ENCODE measurements at places on chromosomes 3 and 15. TPM values are rescaled to one million over a fixed set of nuclear protein-coding genes. Genes with fewer than 3 reads are reported as not detected.

GRCh38 chr3:172707967-172708366, 2.9 kb downstream of the NCEH1 start:
- H3K4me1 ChIP-seq: no peaks in the 10 kb centered on the region
- DNase-seq: no peak
- no peak overlapping the region for H3K4me3 ChIP-seq
- H3K27me3 ChIP-seq: no peaks in the 10 kb centered on the region

GRCh38 chr3:94117729-94118128, 54.9 kb downstream of the NSUN3 start:
- no peak overlapping the region for H3K4me3 ChIP-seq
- H3K4me1 ChIP-seq: no peaks in the 10 kb centered on the region
- H3K27ac ChIP-seq: no peak overlapping the region

DNA sequence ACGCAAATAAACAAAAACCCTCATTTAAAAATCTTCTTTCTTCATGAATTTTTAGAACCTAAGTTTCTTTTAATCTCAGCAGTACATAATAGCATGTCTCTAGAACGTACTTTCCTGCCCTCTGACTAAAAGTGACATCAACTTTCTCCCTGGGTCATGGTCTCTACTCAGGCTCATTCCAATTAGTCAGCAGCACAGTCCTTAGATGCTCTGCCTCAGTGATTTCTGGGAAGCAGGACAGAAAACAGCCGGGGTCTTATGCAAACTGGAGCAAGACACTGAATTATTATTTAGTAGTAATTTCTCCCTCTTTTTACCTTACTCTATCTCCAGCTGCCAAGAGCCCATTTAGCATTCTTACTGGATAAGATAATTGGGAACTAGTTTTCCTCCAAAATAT, 365.2 kb downstream of the TUSC7 start:
- H3K4me1 ChIP-seq: peaks cover under 1% of the 10 kb centered on the region
- no peak overlapping the region for H3K4me3 ChIP-seq
- no peaks in the 10 kb centered on the region for H3K27me3 ChIP-seq
- DNase-seq: no peak
- H3K27ac ChIP-seq: no peak overlapping the region

ERICH6 gene
- total RNA-seq: not detected

Data from H1 (cell line).